Regular cardiac myocyte (primary cell): ENCODE measurements at places on chromosomes 12 and 14. TPM values are rescaled to one million over a fixed set of nuclear protein-coding genes. Genes with fewer than 3 reads are reported as not detected.

The CLEC7A gene
- not detected in 2 replicates for total RNA-seq

The MYH7 gene
- not detected in 2 replicates for total RNA-seq

The PLBD1 gene
- 0.58 and 2.8 TPM in 2 replicates for total RNA-seq

The PROX2 gene
- total RNA-seq, result not detected in 2 replicates

The PKP2 gene
- total RNA-seq, result 0.38 and 8.2 TPM in 2 replicates

The ADAM21 gene
- total RNA-seq, result 1.5 and 2.0 TPM in 2 replicates

The SEL1L gene
- total RNA-seq, result 99.3 and 209 TPM in 2 replicates

The LBHD2 gene
- total RNA-seq, result not detected in 2 replicates

The FOXG1 gene
- under 0.01 TPM in 1 of 2 replicates, not detected in the other for total RNA-seq

The ANO2 gene
- 0.19 and 0.85 TPM in 2 replicates for total RNA-seq

The CLEC12A gene
- not detected in 2 replicates for total RNA-seq

The TPPP2 gene
- not detected in 2 replicates for total RNA-seq

The COPZ1 gene
- total RNA-seq, result 118 and 124 TPM in 2 replicates

The CLEC2B gene
- 15.1 and 24.2 TPM in 2 replicates for total RNA-seq

The SYCP3 gene
- total RNA-seq, result under 0.01 and 0.85 TPM in 2 replicates

The PIP4P1 gene
- total RNA-seq, result 12.1 and 22.8 TPM in 2 replicates

The KLRG1 gene
- total RNA-seq, result 0.38 and 0.85 TPM in 2 replicates

The PDZRN4 gene
- not detected in 2 replicates for total RNA-seq

The GALNT8 gene
- under 0.01 TPM in 2 replicates for total RNA-seq

The MYO1H gene
- not detected in 2 replicates for total RNA-seq

The NDUFA9 gene
- 39.2 and 49.3 TPM in 2 replicates for total RNA-seq

The NFATC4 gene
- total RNA-seq, result 30.3 and 71.0 TPM in 2 replicates

The SOX5 gene
- total RNA-seq, result 2.7 and 4.8 TPM in 2 replicates

The A2ML1 gene
- total RNA-seq, result under 0.01 TPM in 1 of 2 replicates, not detected in the other
